ENCODE measurements at places on chromosomes 11 and 22.

- DNase-seq = no peak
Observed at GRCh38 chr11:77267962-77268361, 33.5 kb downstream of the GDPD4 start.

DNA sequence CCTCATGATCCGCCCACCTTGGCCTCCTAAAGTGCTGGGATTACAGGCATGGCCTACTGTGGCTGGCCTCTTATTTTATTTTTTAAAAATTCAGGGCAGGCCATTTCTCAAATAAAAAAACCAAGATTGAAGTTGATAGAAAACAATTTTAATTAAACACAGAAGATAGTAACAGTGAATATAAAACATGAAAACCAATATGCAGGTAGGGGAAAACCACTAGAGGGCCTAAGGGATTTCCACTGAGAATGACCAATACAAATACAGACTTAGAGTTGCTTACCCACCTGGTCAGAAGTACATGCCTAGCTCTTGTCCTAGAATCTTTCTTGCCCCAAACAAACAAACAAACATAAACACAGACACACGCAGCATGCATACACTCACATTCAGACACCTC lies 1.7 kb upstream of the RTCB start:
- DNase-seq = no peak

- no peak for DNase-seq
Observed at GRCh38 chr11:24196733-24197132, 300.1 kb upstream of the LUZP2 start.

GRCh38 chr11:41879214-41879613 lies 419.8 kb upstream of the LRRC4C start:
- DNase-seq = no peak

DNA sequence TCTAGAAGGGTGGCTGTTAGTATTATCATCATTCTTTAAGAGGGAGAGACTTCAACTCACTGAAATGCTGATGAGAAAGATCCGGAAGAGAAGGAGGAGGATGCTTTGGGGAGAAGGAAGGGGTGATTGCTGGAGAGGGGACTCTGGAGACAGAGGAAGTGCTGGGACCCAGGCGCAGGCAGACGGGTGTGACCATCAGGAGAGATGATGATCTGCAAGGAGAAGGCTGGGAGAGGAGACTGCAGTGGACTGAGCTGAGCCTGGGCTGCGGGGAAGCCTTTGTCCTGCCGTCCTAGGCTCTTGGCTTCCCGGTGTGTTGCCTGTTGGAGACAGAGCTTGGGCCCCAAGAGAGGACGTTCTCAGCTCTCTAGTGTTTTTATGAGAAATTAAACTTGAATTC lies 22.6 kb downstream of the RASD2 start:
- no peak for DNase-seq

- no peak for DNase-seq
Observed at GRCh38 chr22:50293441-50294318, 13.8 kb downstream of the PLXNB2 start.

DNA sequence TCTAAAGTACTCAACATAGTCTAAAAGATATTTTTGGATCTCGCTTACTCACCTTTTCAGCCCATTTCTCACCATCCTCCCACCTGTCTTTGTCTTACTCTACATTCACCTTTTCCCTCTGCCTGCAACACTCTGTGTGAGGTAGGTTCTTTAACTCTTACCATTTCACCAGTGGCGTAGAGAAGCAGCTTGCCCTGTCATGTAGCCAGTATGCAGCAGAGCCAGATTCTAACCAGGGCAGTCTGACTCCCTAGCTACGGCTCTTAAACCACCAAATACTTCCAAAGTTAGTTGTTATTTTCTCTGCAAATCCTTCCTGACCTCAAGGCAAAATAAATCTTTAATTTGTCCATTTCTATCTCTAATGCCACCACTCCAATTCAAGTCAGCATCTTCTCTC lies 7.5 kb downstream of the ALG8 start:
- DNase-seq = no peak

DNA sequence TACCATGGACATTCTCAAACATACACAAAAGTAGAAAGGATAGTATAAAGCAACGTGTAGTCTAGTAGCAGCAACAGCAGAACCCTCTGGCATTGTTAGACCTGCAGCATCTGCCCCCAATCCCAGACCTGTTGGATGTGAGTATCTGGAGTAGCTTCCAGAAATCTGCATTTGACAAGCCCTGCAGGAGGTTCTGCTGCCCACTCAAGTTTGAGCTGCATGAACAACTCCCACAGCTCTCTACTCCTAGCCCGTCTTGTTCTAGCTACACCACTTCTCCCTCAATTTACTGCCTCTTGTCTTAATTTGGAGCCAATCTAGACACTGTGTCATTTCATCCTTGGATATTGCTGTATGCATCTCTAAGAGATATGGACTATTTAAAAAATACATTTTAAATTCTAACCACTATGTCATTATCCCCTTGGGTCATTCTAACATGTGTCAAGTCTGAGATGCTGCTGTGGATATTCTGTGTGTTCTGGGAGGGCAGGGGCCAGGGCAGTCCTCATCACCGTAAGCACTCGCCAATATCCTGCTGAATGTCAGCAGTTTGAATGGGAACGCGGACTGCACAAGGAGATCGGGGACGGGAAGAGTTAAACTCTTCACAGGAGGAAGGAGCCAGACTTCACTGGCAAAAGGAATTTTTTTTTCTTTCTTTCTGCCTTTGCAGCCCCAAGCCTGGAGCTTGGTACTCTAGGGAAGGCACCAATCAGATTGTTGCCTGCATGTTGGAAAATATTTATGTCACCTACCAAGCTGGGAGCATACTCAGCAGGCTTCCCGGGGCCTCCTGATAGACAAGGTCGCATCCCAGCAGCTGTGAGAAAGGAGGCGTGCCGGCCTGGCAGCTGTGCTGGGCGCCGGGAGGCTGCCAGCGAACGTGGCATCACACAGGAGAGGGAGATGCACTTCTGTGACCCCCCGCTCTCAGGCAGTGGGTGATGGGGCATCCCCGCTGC lies 429.0 kb downstream of the MIAT start:
- DNase-seq = no peak

- DNase-seq = peak; percentile 74
Observed at GRCh38 chr11:111469200-111469599, 43.0 kb downstream of the BTG4 start.

- no peak for DNase-seq
Observed at GRCh38 chr11:107018219-107018901, at the start of gene GUCY1A2. Gene GUCY1A2, minus strand, starts transcription at chr11:107018476. Its CDS starts 421 bp downstream, at chr11:107018055.

GRCh38 chr11:118915941-118916841 lies 9.5 kb downstream of the BCL9L start:
- no peak for DNase-seq

DNA sequence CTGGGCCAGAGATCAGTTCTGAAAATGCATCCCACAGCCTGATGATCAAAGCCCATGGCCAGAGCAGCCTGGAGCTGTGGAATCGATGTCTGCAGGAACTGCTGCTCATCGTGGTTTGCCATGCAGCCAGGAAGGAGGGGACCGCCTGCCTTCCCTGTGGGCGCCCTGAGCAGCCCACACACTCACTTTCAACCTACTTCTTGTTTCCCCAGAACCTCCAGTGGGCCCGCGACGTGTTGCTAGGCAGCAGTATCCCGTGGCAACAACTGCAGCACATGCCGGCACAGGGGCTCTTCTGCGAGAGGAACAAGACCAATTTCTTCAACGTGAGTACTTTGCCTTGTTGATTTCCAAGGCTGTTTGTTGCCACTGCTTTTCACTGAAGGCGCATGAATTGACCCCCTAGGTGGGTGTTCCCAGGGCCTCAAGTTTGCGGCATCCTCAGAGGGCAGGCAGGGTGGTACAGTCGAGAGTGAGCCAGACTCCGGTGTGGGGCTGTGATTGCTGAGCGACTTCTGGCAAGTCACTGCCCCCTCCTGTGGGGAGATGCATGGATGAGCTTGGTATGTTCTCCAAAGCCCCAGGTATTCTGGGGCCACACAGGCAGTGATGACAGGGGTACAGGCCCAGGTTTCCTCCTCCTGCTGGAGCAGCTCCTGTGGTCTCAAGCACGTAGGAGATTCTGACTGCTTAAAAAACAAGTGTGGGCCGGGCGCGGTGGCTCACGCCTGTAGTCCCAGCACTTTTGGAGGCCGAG lies 47.0 kb upstream of the SUSD2 start:
- no peak for DNase-seq

DNA sequence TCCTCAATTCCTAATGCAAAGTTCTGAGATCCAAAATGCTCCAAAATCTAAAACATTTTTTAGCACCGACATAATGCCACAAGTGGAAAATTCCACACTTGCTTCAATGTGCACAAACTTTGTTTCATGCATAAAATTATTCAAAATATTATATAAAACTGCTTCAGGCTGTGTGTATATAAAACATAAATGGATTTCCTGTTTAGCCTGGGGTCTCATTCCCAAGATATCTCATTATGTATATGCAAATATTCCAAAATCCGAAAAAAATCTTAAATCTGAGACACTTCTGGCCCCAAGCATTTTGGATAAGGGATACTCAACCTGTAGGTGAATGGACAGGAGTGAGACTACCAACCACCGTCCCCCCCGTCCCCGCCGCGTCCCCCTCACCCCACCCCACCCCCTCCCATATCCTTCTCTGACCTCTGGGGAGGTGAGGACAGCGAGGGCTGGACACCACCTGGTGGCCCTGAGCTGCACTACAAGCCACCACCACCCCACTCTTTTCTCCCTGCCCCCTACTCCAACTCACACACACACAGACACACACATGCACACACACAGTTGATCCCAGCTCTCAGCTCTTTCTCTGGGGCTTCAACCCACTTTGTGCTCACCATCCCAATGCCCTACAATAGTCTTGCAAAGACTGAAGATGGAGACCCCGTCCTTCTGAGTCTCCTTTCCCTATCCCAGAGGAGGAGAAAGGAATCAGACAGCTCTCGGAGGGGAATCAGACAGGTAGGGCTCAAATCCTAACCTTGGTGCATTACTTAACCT lies 101.0 kb downstream of the PDE2A start:
- no peak for DNase-seq

DNA sequence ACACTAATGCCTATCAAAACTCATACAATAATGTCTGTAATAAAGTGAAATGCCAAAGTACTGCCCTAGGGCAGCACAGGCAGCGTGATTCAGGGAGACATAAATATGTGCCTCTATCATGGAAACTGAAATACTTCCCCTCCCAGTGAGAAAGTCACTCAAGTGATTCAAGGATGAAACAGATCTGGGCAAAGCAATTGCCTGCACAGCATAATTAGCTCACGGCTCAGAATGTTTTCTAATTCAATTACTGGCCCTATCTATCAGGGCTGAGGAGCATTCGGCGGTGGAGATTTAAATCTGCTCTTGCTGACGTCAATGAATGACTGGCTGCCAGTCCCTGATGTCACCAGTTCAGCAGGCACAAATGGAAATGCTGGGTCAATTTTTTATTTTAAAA lies 27.7 kb upstream of the PPP2R1B start:
- DNase-seq = no peak
